DND-41 (cell line): ENCODE measurements at places on chromosomes 5 and 9.

DNA sequence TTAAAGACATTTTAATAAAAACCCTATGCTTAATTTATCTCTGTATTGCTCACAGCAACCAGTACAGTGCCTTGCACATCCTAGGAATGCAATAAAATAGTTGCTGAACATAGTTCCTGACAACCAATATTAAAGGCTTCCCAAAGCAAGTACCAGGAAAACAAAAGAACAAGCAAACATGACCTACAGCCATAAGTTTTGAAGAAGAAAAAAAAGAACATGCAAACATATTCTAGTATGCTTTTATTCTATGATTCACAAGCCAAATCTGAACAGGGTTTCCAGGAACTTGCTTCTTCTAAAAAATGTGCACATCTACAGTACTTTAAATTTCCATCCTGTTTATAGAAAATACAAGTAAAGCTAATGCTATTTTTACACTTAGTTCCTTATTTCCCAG, 4.5 kb downstream of the CEMIP2 start:
- H3K36me3 ChIP-seq = no peaks in the 10 kb centered on the region
- H3K4me1 ChIP-seq = peaks cover 9% of the 10 kb centered on the region
- no peak overlapping the region for H3K4me3 ChIP-seq

DNA sequence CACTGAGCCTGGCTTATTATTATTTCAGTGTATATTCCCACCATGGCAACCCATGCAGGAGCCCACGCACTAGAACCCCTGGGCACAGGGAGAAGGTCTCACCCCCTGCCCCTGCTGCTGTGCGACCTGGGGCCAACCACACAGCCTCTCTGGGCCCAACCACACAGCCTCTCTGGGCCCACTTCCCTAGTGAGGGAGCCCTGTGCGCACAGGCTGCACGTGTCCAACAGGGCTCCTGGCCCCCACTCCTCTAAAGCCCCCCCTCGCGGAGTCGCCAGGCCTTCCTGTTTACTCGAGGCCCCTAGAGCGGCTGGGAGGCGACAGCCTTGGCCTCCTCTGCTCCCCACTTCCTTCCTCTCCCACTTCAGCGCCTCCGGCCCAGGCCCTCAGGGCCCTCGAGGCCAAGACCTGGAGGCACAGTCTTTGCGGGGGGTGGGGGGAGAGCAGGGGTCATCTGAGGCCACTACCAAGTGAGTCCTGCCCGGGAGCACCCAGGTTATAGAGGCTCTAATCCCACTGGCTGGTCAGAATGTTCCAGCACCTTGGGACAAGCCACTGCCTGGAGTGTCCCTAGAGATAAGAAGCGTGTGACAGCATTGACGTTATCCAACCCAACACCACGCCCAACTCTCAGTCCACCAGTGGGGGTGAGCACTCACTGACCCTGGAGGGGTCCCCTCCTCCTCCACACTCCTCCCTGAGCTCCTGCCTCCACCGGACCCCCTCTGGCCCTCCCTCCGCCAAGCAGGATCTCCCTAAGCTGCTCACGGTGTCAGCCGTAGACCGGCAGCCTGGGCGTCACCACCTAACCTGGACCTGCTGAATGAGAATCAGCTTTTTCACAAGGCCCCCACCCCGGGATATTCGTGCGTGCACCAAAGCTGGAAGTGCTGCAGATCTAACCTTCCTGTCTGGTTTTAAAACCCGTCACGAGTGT, 7.9 kb upstream of the ENG start:
- DNase-seq = peak; percentile 50
- H3K27me3 ChIP-seq = no peaks in the 10 kb centered on the region
- H3K36me3 ChIP-seq = no peaks in the 10 kb centered on the region
- H3K4me3 ChIP-seq = no peak overlapping the region
- no peak overlapping the region for H3K27ac ChIP-seq

DNA sequence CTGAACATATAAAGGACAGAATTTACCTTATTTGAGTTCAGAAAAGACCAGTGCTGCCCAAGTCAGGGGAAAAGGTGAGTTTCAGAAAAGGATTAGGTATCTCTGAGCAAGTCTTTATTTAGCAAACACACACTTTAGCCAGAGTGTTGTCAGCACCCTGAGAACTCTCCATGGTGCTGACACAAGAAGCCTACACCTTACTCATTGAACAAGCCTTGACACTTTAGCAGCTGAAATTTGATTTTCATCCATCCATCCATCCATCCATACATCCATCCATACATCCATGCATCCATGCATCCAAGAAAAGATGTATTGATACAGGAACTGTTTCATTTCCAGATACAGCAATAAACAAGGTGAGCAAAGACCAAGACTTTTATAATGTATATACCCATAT, 311.2 kb downstream of the TRIM32 start:
- no peak overlapping the region for H3K4me3 ChIP-seq
- H3K27me3 ChIP-seq = no peaks in the 10 kb centered on the region
- no peaks in the 10 kb centered on the region for H3K36me3 ChIP-seq
- H3K4me1 ChIP-seq = no peaks in the 10 kb centered on the region
- DNase-seq = peak; percentile 7

GRCh38 chr5:83179966-83180365, 102.6 kb downstream of the XRCC4 start:
- no peak overlapping the region for H3K27ac ChIP-seq
- DNase-seq = no peak
- H3K4me1 ChIP-seq = no peaks in the 10 kb centered on the region
- H3K36me3 ChIP-seq = no peaks in the 10 kb centered on the region
- no peaks in the 10 kb centered on the region for H3K27me3 ChIP-seq

- no peaks in the 10 kb centered on the region for H3K4me1 ChIP-seq
- no peaks in the 10 kb centered on the region for H3K27me3 ChIP-seq
- H3K36me3 ChIP-seq = no peaks in the 10 kb centered on the region
- H3K4me3 ChIP-seq = no peak overlapping the region
- no peak overlapping the region for H3K27ac ChIP-seq
- DNase-seq = no peak
These were observed 647.7 kb upstream of the ITGA1 start for GRCh38 chr5:52139888-52140615.

- H3K4me3 ChIP-seq = no peak overlapping the region
- H3K4me1 ChIP-seq = no peaks in the 10 kb centered on the region
- no peak for DNase-seq
- H3K36me3 ChIP-seq = peaks cover 25% of the 10 kb centered on the region
These were observed 99.4 kb downstream of the OXCT1 start for GRCh38 chr5:41770799-41771198.

DNA sequence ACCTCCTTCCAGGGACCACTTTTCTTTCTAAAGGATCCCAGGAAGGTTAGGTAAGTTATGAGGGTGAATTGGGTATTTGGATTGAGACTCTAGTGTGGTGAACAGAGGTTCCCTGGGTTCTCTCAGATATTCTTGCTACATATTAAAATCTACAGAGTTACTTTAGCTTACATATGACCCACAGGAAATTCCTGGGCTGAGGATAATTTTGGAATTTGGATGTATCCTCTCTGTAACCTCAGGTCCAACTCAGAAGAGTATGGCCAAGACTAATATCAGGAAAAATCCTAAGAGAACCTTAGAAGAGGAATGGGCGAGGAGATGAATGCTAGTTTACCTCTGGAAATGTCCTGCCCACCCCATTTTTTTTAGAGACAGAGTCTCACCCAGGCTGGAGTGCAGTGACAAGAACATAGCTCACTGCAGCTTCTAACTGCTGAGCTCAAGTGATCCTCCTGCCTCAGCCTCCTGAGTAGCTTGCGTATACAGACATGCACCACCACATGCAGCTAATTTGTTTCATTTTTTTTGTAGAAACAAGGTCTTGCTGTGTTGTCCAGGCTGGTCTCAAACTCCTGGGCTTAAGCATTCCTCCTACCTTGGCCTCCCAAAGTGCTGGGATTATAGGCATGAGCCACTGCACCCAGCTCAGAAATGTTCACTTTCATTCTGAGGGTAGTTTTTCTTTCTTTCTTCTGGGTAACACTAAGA, 196.4 kb downstream of the ARHGEF28 start:
- no peak overlapping the region for H3K4me3 ChIP-seq
- no peaks in the 10 kb centered on the region for H3K27me3 ChIP-seq
- H3K27ac ChIP-seq = no peak overlapping the region
- H3K36me3 ChIP-seq = no peaks in the 10 kb centered on the region
- H3K4me1 ChIP-seq = no peaks in the 10 kb centered on the region
- no peak for DNase-seq

DNA sequence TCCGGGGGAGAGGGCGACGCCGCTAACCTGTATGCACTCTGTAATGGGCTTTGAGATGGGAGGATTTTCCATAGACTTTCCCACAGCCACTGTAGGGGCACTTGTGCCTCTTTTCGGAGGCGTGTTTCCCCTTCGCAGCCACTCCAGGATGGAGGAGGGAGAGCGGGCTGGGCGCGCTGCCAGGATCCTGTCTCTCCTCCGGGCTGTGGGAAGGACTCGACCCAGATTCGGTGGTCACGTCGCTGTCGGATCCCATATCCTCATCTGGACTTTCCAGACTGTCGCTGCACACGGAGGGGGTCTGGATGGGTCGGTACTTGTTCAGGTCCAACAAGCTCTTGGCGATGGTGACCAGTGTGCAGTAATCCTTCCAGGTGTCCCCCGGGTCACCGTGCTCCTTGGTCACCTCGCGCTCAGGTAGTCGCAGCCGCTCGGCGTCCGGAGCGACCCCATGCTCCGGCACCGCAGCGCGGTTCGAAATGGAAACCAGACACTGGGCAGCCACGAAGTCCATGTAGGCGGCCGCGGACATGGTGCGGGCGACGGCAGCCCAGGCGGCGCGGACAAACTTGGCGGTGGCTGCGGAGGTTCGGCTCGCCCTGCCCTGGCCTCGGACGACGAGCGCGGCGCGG, 1.5 kb downstream of the KLF9 start:
- no peaks in the 10 kb centered on the region for H3K27me3 ChIP-seq
- DNase-seq = no peak
- H3K4me1 ChIP-seq = peaks cover 17% of the 10 kb centered on the region
- no peak overlapping the region for H3K27ac ChIP-seq
- H3K4me3 ChIP-seq = no peak overlapping the region

DNA sequence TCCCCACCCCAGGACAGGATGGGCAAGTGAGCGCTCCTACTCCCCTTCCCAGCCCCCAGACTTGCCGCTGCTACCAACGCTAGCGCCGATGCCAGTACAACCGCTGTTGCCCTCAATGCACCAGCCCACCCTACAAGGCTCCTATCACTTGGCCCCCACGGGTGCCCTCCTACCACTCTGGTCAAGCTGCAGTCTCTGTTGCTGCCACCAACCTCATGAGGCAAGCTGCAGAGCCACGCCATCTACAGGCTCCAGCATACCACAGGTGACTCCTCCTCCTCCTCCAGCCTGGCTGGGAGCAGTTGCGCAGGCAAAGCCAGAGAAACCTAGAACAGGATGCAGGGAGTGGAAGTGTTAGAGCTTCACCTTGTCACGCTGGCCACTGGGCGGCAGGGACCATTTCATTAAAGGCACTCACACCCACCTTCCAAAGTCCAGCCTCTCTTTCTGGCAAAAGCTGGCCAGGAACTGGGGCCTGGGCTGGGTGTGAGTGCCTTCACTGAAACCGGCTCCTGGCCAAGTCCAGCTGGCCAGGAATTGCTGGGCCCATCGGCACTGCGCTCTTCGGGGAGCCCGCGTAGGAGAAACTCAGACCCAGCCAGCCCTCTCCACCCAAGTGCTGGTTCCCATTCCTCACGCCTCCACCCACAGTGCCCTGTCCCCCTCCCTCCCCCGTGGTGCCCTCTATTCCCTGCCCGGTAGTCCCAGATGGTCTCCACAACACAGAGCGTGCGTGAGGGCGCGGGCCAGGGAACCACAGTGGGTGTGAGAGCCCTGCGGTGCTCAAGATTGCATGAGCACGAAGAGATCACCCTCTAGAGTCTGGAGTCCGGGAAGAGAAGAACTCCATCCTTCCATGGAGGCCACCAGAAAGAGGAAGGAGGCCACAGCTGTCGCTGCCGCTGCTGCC, 1.6 kb upstream of the PCAT7 start:
- peaks cover 7% of the 10 kb centered on the region; the same call in 1 of the 2 replicates for H3K4me1 ChIP-seq
- no peak overlapping the region for H3K4me3 ChIP-seq
- no peaks in the 10 kb centered on the region for H3K36me3 ChIP-seq
- H3K27ac ChIP-seq = no peak overlapping the region
- peaks cover 13% of the 10 kb centered on the region for H3K27me3 ChIP-seq

DNA sequence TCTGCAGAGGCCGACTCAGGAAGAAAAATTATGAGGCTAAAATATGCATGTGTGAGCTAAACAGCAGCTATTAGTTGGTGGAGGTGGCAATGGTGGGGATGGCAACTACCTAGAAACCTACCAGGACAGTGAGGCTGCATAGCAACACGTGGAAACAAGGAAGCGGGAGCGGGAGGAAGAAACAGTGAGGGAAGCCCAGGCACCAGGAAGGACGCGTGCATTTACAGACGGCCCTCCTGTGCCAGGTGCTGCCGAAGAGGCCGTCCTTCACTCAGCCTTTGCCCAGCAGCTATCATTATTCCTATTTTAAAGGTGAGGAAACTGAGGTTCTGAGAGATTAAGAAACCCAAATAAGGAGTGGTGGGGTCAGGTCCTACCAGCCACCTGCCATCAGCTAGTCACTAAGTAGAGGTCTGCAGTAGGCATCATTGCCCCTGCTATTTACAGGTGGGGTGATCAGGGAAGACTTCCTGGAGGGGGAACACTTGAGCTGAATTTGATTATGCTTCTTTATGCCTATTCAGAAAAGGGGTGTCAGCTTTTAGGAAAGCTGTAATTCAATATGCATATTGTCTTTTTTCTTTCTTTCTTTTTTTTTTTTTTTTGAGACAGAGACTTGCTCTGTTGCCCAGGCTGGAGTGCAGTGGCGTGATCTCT, 125.3 kb downstream of the CRB2 start:
- no peak for DNase-seq
- H3K27ac ChIP-seq = no peak overlapping the region
- no peaks in the 10 kb centered on the region for H3K27me3 ChIP-seq
- no peaks in the 10 kb centered on the region for H3K36me3 ChIP-seq

- no peaks in the 10 kb centered on the region for H3K36me3 ChIP-seq
- DNase-seq = peak; percentile 5
- no peaks in the 10 kb centered on the region for H3K27me3 ChIP-seq
- peak overlapping the region; percentile 82 for H3K27ac ChIP-seq
- peaks cover 52% of the 10 kb centered on the region for H3K4me1 ChIP-seq
- H3K4me3 ChIP-seq = no peak overlapping the region
These were observed 311.3 kb upstream of the GRIN3A start for GRCh38 chr9:102049586-102050246.

- peaks cover 25% of the 10 kb centered on the region for H3K27me3 ChIP-seq
- no peaks in the 10 kb centered on the region for H3K36me3 ChIP-seq
- peaks cover 10% of the 10 kb centered on the region for H3K4me1 ChIP-seq
These were observed 871 bp downstream of the TRIO start for GRCh38 chr5:14143841-14144585.

GRCh38 chr5:125275725-125276090, 529.3 kb upstream of the ZNF608 start:
- H3K36me3 ChIP-seq = no peaks in the 10 kb centered on the region
- no peak for DNase-seq
- no peak overlapping the region for H3K4me3 ChIP-seq
- H3K27me3 ChIP-seq = no peaks in the 10 kb centered on the region
- no peaks in the 10 kb centered on the region for H3K4me1 ChIP-seq
